ENCODE measurements at places on chromosomes 3 and 15.

- DNase-seq: no peak
Measured at GRCh38 chr3:157170861-157171260, 10.9 kb upstream of the CCNL1 start.

- no peak for DNase-seq
Measured at GRCh38 chr3:175980486-175981090, 1121.5 kb downstream of the NAALADL2 start.

DNA sequence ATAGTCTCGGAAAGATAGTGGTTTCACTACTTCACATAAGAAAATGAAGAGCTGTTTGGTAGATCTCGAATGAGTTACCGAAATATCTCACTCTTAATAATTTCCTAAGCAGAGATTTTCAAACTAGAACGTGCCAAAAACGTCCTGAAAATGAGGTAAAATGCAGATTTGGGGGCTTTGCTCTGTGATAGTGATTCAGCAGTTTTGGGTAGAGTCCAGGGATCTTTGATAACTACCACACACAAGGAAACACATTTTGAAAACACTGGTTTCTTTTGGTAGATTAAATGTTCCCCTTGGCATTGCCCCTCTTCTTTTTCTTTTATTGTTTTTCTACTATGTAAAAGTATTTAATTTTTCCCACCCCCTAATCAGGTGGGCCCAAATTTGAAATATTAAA, 125.9 kb downstream of the EBLN2 start:
- DNase-seq: no peak

DNA sequence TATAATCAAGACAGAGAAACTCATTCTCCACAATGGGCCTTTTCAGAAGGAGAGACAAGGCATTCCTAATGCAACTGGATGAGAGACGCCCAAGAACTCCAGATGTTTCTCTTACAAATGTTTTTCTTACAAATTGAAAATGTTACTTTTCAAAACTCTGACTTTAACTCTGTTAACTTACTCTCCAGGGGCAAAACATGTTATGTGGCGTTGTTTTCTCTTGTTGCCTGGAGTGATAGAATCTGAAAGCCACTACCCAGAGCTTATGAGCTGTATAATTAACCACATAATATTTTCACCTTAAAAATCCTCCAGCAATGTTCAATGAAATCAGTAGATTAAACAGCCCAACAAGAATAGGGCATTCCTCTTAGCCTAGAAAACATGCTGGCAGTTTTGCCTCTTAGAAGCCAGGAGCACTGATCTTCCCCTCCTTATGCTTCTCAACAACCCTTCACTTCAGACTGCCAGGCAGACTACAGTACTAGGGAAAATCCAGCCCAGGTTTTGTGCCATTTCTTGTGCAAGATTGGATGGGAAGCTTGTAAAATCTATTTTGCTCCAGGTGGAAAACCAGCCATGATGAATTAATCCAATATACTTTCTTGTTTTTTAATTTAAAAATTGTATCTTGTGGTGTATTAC, 186.7 kb upstream of the GADL1 start:
- no peak for DNase-seq

DNA sequence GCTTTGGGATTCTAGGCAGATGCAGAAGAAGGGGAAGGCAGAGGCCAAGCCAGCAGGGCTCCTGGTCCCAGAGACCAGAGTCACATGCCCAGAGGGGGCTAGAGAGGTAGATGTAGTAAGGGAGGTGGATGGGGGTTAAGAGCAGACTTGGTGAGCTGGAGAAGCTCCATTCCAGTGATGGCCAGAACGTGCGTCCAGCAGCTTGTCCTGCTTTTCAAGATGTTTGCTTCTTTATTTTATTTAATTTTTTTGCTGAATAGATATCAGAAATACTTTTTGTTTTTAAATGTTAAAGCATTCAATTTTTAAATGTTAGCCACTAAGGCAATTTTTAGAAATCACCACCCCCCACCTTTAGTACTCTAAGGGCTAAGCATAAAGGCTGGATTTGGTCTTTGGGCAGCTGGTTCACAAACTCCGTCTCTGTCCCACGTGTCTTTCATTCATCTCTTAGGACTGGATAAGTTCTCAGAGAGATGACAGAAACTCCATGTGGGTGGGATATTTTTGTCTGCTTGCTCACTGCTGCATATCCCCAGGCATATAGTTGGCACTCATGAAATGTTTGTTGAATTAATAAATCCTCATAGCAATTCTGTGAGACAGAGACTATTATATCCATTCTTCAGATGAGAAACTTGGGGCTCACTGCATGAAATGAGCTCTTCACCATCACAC, 6.7 kb downstream of the COLQ start:
- DNase-seq: no peak

- DNase-seq: no peak
Measured at GRCh38 chr15:69606144-69606543, 153.5 kb downstream of the RPLP1 start.

- DNase-seq: no peak
Measured at GRCh38 chr3:36905545-36905944, 39.3 kb downstream of the TRANK1 start.

DNA sequence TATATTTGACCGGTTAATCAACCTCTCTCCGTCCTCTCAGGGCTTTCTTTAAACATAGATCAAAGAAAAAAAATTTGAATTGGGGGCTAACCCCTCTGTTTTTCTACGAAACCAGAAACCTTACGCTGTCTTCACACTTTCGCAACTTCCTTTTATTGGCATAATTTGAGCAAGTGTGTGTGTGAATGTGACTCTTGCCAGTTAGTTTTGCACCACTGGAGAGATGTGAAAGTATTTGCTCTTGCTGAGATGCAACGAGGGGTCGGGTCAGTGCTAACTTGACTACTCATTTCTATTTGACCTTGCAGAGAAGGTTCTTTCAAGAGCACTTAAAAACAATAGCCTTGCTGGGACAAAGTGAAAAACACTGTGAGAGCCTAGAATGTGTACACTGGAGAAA, 81.2 kb downstream of the FAM43A start:
- DNase-seq: no peak

DNA sequence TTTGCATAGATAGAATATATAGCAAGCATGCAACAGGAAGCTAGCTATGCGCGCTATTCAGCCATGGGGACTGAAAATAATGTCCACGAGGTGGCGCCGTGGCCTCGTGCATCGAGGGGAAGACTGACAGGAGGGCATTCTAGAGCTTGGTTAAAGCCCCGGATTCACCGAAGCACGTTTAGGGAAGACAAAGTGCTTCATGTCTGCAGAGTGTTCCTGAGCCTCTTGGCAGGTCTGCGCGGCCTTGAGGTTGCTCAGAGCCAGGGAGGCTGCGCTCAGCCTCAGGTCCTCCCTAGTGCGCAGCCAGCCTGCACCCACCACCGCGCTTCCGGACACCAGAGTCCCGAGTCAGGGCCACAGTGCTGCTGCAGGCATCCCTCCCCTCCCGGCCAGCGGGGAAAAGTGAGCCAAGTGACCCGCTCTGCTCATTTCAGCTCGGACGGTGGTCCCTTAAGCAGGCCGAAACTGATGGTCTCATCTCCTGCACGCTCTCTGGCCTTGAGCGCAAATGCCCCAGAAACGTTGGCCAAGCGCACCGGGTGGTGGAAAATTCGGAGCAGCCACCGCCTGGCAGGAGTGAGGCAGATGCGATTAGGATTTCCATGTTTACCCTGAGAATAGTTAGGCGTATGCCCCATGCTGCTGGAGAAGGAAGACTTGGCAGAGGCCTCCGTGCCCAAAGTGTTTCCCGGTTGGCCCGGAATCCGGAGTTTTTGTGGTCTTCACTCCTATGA, 24.8 kb downstream of the GABRA5 start:
- DNase-seq: peak; percentile 38

DNA sequence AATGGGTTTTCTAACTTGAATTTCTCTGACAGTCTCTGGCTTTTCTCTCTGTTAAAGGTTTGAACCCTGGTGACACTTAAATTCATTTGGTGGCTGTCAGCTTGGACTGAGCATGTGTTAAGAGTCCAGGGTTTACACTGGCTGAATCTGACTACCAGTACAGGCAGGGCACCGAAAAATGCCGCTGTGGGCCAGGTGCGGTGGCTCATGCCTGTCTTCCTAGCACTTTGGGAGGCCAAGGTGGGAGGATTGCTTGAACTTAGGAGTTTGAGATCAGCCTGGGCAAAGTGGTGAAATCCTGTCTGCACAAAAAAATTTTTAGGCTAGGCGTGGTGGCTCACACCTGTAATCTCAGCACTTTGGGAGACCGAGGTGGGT, 1.8 kb downstream of the MANF start:
- no peak for DNase-seq

DNA sequence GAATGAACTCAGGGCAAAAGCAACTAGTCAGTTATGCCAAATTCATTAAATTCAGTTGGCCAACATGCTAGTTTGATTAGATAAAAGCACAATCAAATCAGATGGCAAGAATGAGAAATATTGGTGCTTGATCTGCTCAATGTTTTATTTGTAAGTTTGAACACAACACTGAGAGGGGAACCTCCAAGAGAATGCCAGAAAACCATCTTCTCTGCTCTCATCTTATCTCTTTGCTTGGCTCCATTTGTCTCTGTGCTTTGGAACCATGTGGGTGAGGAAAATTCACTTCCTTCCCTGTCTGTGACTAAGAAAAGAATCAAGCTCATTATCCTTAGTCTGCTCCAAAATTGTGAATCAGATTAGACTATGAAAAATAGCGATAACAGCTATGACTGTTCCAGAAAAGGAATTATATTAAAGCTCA, 43.6 kb upstream of the DCBLD2 start:
- no peak for DNase-seq

DNA sequence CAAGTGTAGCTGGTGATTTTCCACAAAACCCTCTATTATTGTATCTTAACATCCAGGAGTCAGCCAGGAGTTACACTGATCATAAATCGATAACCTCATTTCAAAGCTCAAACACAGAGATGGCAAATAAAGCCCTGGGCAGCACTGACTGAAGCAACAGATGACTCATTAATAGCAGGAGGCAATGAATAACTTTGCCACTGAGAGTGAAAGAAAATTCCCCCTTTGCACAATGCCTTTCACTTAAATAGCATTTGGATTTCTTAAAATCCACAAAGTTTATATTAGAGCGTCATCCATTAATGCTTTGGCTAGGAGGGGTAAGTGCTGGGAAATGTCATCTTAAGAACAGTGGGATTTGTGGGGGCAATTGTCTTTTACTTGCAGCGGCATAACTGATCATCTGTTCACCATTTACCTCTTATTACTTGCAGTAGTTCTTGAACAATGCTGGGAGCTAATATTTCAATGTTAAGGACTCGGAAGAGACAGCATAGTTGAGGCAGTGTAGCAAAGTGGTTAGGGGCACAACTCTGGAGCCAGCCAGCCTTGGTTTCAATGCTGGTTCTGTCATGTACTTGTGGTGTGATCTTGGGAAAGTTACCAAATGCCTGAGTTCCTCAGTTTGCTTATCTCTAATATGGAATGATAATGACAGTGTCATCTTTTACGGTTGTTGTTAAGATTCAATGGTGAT, 630.4 kb upstream of the TBL1XR1 start:
- no peak for DNase-seq

DNA sequence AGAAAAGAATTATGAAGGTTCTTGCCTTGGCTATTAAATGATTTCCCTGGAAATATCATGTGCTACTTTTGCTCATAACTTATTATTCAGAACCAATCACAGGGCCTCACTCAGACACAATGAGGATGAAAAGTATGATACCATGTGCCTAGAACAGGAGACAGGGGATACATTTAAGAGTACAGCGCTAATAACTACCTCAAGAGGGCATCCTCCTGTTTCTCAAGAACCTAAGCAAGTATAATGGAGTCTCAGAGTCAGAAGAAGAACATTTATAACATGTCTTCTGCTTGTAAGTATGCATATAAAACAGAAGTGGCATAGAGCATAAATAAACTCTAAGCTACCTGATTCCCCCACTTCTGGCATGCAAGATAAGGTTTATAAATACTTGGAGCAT, 125.4 kb upstream of the MME start:
- no peak for DNase-seq

- DNase-seq: no peak
Measured at GRCh38 chr3:195887670-195888069, 20.7 kb downstream of the TNK2 start.

- no peak for DNase-seq
Measured at GRCh38 chr3:15630646-15631350, 29.3 kb downstream of the BTD start.

GRCh38 chr3:22209578-22209977, 458.6 kb upstream of the ZNF385D start:
- no peak for DNase-seq

DNA sequence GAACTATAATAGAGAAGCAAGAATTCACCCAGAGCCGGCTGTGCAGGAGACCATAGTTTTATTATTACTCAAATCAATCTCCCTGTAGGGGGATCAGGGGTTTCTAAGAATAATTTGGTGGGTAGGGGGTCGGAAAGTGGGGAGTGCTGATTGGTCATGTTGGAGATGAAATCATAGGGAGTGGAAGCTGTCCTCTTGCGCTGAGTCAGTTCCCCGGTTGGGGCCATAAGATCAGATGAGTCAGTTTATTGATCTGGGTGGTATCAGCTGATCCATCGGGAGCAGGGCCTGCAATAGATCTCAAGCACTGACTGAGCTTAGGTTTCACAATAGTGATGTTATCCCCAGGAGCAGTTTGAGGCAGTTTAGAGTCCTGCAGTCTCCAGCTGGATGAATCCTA, 97.0 kb upstream of the SNRPN start:
- no peak for DNase-seq

DNA sequence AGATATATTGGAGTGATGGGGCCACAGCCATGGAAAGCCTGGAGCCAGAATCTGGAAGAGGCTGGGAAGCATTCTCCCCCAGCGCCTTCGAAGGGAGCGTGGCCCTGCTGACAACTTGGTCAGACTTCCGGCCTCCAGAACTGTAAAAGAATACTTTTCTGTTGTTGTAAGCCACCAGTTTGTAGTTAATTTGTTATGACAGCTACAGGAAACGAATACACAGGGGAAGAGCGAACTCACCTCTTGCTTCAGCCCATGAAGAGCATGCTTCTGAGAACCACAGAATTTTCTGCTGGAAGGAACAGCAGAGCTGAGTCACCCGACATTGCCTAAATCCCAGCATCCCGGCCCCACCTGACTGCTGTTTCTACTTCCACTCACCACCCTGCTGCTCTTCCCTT, 501.7 kb downstream of the SHQ1 start:
- DNase-seq: no peak

GRCh38 chr3:194714564-194714963, 28.9 kb downstream of the FAM43A start:
- no peak for DNase-seq

- DNase-seq: no peak
Measured at GRCh38 chr3:61157414-61157813, 93.8 kb downstream of the FHIT start.
